A172 (cell line): ENCODE measurements at places on chromosomes 11 and 22.

DNA sequence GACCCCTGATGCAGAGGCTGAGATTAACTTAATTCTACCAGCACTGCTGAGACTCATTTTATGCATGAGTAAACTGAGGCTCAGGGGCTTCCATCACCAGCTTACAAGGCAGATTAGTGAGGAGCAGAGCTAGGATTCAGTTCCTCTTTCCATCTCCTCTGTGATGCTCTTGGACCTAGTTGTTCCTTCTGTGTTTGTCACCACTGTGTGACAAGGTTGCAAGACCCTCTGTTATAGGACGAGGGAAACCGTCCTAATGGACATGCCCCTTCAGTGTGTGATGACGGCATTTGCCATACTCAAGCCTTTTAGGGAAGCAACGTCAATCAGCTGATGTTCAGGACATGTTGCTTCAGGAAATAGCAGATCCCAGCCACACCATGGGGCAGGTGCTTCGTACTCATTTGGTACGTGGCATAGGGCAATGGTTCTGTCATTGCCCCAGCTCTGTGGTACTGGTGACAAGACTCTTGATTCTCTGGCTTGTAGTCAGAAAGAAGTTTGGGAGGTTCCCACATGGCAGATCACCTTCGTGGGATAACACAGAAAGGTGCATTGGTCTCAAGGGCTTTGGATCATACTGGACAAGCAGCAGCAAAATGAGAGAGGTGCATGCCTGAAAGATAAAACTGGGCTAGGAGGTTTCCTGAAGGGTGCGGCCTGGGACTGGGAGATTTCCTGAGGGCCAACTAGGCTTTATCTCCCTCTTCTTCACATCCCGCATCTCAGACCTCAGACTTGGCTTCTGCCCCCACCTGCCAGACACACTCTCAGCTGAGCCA, 23.9 kb upstream of the CD44 start:
- DNase-seq: no peak

GRCh38 chr22:37043828-37044538, 7.6 kb upstream of the KCTD17 start:
- DNase-seq: peak; percentile 48

- peak; percentile 74 for DNase-seq
Measured at GRCh38 chr22:39574779-39575551, 4.4 kb downstream of the CACNA1I start.

- peak; percentile 82 for DNase-seq
Measured at GRCh38 chr11:10302744-10303557, 1.9 kb upstream of the ADM start.

DNA sequence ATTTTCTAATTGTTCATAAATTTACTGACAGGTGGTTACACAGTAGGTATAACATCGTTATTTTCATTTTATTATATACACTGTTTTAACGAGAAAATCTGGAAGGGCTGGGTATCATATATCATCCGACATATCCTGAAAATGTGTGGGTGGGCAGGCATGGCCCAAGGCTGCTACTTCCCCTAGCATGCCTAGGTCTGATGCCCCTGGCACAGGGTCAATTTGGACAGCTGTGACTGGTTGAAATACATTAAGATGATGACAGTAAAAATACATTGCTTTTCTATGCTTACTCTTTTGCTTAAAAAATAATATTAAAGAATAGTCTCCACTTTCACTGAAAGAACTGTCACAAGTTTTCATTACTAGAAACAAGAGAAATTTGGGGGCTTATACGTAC, 908.8 kb downstream of the OPCML start:
- DNase-seq: no peak

DNA sequence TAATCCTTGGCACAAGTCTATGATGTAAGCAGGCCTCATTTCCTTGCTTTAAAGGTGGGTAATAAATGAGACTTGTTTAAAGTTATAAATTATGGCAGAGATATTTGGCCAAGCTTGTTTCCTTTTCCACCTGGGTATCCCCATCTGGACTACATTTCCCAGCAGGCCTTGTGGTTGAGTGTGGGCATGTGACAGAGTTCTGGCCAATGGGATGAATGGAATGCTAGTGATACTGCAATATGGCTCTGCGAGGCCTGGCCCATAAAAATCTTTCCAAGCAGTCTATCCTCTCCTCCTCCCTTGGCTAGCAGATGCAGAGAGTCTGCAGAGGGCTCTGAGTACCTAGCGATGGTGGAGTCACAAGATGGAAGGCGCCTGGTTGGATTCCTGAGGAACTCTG, 102.5 kb downstream of the TIMP3 start:
- peak; percentile 45 for DNase-seq

DNA sequence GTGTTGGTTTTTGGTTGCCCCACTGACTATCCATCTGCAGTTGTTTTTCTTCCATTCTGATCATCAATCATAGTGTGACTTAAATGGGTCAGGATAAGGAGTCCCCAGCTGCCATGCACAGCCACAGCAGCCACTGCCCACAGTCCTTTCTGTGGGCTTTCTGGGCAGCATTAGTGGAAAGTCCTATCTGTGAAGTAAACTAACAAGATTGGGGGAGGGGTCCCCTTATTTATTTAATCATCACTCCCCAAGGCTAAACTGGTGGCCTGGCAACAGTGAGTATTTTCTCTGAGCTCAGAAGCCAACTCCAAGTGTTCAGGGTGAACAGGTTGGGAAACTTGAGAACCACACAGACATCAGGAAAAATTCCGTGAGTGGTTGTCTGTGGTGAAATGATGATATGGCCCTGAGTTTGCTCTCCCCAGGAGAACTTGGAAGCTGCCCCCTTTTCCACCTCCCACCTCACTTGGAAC, 145.0 kb downstream of the CCDC34 start:
- DNase-seq: peak; percentile 51

GRCh38 chr11:20912065-20912821, 242.9 kb downstream of the NELL1 start:
- DNase-seq: no peak

- DNase-seq: no peak
Measured at GRCh38 chr11:115699733-115700132, 195.5 kb upstream of the CADM1 start.

DNA sequence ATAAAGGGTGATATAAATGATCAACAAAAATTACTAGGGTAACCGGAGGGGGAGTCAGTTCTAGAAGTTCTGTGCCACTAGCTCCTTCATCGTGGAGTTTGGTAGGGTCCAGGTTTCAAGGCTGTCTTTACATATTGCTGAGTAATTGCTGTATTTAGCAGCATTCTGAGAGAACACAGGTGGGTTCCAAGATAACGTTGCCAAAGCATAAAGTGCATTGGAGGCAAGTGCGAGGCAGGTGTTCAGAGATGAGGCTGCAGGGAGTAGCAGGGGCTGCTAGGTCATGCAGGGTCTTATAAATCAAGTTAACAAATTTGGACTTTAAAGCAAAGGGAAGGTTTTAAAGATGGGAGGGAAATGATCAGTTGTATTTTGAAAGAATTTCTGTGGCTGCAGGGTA, 17.8 kb downstream of the SGSM3 start:
- no peak for DNase-seq

DNA sequence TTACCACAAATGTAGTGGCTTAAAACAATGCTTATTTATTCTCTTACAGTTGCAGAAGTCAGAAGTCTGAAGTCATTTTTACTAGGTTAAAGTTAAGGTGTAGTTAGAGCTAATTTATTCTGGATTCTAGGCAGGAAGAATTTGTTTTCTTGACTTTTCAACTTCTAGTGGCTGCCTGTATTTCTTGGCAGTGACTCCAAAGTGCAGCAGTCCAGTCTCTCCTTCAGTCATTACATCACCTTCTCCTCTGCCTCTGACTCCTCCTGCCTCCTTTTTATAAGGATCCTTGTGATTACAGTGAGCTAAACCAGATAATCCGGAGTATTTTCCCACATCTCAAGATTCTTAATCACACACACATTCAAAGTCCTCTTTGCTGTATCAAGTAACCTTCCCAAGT, 581.4 kb downstream of the KCNA4 start:
- DNase-seq: no peak

DNA sequence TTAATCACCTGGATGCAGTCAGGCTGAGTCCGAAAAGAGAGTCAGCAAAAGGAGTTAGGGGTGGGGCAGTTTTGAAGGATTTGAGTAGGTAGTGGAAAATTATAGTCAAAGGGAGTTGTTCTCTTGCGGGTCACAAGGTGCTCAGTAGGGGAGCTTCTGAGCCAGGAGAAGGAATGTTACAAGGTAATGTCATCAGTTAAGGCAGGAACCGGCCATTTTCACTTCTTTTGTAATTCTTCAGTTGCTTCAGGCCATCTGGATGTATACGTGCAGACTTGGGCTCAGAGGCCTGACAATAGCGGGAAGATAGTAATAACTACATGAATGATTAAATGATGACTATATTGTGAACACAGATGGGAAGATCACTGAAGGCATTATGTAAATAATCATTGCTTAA, 6.2 kb downstream of the SC5D start:
- DNase-seq: no peak

DNA sequence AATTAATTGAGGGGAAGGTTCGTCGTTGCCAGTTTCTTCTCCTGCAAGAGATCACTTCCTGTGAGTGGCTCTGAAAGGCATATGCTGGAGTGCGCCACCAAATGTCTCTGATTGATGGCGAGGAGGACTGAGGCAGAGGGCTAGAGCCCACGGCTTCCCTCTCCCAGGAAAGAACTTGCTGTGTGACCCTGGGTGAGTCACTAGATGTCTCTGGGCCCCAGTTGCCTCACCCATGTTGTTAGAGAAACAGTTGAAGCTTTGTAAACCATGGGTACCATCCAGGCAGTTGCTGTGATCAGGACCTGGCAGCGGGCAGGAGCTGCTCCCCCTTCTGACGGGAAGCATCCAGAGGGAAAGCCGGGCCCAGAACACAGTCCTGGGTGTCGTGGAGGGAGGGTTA, 3.2 kb downstream of the ABCG4 start:
- no peak for DNase-seq

DNA sequence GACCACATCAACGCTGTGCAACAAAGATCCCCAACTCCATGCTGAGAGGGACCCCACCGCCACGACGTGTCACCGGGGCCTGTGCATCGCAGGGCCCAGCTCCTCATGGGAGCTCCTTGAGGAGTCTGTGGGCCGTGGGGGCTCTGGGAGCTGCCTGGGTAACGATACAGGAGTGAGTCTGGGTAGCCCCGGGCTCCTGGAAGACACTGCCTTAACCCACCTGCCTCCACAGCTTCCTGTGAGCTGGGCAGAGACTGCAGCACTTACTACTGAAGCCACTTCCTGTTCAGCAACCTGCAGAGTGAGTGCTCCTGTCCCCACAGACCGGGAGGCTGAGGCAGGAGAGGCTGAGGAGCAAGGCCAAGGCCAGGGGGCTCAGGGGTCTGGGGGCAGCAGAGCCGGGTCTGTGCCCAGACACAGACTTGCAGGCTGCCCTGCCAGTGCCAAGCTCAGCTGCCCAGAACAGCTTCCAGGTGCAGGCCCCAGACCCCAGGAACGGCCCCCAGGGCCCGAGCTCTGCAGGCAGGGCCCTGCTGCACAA, 226.7 kb downstream of the BRD1 start:
- no peak for DNase-seq

GRCh38 chr11:39542460-39542859, 1917.0 kb downstream of the LRRC4C start:
- no peak for DNase-seq

DNA sequence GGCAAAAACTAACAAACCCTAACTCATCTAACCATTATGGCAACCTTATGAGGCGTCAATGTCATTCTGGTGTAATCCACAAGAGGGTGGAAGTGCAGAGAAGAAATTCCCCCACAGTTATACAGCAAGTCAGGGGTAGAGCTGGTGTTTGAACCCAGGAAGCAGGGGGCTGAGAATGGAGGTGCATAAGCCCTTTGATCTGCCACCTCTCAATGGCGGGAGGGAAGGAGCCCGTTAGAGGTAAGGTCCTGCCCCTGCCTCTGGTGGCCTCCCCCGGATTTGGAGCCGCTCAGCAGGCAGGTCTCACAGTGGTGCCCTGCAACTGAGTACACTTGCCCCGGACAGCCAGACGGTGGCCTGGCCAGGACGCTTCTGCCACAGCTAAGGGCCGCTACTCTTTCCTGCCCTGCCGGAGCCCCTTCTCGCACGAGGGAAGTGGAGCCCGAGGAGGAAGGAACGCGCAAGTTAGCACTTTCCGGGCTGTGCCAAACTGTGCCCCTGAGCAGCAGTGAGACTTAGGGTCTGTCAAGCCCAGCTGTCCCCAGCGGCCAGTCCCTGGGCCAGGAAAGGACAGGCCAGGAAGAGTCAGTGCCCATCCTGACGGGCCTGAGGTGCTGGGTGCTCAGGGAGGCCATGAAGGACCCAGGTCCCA, 1.1 kb downstream of the FXYD2 start:
- no peak for DNase-seq

DNA sequence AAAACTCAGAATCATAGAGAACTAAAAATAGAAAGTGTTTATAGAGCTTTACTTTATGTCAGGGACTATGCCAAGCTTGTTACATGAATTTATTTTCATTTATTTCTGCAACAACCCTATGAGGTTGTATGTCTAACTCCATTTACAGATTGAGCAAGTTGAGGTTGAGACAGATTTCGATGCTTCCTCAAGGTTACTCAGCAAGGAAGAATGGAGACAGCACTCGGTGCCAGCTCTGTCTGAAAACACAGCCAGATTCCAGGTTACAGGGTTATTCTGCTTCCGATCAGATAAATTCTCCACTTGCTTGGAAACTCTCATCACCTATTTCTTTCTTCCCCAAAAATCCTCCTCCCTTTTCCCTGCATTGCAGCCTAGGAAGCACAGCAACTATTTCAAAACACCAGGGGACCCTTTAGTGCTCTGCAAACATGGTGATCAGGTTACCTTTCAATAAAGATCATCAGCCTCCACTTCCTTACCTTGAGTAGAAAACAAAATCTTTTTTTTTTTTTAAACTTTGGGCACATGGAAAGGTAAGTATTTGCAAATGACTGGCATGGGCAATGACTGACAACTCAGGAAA, 7.0 kb downstream of the MMP3 start:
- DNase-seq: no peak

DNA sequence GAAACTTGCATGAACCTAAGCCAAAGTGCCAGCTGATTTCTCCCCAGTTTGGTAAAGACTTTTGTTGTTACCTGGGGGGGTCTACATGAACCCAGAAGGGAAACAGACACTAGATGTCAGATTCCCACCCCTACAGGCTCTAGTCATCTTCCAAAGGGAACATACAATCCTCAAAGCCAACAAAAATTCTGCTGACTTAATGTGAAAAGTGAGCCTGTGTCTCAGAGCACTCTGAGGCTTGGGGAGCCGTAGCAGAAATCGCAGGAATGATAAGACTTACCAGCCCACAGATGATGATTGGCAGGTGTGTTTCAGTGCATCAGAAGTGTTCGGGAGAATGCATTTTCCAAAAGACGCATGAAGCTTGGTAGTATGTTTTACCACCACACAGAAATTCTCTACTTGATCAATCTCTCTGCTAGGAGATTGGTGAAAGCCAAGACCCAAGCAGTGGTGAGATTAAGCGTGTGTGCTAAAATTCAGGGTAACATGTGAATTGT, 187.1 kb downstream of the DBX1 start:
- no peak for DNase-seq

- no peak for DNase-seq
Measured at GRCh38 chr11:113578033-113578380, 102.8 kb upstream of the DRD2 start.
